ENCODE measurements at places on chromosomes 5 and 9.

GRCh38 chr5:147321569-147321968, 86.7 kb downstream of the STK32A start:
- DNase-seq: no peak

- DNase-seq: no peak
Observed at GRCh38 chr9:4220346-4220745, 79.5 kb downstream of the GLIS3 start.

GRCh38 chr9:3036333-3036700, 192.4 kb upstream of the PUM3 start:
- DNase-seq: no peak

DNA sequence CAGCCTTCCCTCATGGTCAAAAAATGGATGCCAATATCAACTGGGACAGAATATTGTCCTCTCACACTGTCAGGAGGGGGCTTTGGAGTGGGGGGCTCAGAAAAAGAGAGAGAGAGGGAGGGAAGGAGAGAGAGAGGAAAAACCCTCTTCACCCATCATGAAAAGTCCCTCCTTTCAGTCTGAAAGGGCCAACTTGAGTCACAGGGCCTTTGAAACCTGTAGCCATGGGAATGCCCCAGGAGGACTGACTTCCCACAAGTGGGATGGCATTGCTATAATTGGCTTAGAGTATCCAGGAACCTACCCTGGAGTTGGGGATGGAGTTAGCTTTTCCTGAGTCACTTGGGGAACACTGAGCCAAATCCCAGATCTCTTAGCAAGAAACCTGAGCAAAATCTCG, 41.2 kb downstream of the DNAJC21 start:
- no peak for DNase-seq

DNA sequence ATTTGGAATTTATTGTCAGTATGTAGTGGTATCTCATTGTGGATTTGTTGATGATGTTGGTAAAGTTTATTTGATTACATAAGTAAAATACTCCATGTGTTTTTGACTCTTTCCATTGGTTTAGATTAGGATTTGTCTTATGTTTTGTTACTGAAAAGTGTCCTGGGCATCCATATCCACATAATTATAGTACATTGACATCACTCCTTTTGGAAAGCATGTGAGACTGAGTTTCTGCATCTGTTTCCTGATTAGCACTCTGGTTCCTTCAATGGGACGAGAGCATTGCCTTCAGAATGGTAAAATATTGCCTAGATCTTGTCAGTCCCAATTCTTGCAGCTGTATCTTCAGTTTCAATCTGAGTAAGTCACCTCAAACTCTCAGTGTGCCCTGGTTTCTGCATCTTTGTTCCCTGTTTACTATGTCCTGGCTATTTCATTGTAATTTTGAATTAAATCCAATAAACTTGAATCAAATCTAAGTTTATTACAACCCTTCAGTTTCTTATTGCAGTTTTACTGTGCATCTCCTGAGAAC, 128.1 kb downstream of the FBXO38 start:
- DNase-seq: no peak

DNA sequence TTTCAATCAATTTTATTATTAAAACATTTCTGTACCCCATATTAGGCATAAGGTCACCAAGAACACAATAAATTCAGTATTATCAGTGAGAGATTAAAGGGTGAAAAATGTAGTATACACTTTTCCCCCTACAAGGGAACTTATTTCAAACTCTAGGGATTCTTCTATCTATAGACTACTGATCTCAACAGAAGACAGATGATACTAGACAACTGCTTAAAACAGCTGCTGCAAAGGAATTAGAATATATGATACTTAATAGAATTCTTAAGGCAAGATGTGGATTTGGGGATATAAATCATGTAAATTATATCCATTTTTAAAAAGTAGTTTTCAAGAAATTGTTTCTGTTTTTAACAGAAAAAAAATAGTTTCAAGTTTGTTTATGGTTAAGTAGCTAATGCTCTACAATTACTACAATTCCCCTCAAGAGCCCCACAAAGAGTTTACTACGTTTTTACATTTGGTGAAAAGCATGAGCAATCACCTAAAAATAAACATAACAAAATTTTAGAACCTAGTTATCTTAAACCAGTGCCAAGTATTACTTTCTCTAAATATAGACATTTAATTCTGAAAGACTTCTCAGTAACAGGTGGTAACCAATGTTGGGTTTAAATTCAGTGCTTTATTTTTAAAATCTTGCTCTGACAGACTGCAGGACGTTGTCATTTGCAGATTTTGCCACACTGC, 6.0 kb downstream of the KIF24 start:
- no peak for DNase-seq
